ENCODE measurements at places on chromosomes 3 and 15.

DNA sequence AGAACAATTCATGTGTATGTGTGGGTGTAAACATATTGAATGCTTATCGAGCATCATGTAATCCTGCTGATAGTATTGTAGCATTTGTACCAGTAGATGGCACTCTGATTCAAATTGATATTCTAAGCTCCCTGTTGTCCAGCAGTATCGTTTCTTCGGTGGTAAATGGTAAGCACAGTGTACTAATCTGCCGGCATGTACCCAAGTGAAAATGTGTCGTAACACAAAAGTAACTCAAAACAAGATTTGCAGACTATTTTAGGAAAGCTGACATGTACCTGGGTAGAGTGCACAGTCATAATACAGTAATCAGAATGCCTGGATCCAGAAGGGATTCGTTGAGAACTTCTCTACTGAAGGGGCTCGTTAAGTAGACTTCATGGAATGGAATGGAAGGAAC lies 31.7 kb upstream of the MNS1 start:
- DNase-seq: peak; percentile 14

- DNase-seq: no peak
Measured at GRCh38 chr3:122688996-122689395, 8.4 kb downstream of the PARP14 start.

GRCh38 chr3:150079029-150079739 lies 108.5 kb upstream of the PFN2 start:
- DNase-seq: peak; percentile 85

GRCh38 chr3:185586686-185587039 lies 568 bp downstream of the SENP2 start:
- no peak for DNase-seq

GRCh38 chr3:60998858-60999257 lies 252.4 kb downstream of the FHIT start:
- DNase-seq: no peak

DNA sequence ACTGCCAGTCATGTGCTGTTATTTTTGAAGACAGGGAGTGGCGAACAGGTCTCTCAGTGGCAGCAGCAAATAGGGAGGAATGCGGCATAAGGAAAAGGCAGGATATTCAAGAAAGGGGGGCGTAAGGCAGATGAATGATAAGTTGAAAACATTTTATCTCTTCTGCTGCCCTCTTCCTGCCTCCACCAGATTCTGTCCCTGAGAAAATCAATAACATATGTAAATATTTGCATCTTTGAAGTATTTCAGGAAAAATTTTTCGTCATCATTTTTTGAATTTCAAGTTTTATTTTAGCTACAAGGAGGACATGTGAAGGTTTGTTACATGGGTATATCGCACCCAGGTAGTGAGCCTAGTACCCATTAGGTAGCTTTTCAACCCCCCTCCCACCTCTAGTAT lies 616.7 kb downstream of the MCTP2 start:
- no peak for DNase-seq

DNA sequence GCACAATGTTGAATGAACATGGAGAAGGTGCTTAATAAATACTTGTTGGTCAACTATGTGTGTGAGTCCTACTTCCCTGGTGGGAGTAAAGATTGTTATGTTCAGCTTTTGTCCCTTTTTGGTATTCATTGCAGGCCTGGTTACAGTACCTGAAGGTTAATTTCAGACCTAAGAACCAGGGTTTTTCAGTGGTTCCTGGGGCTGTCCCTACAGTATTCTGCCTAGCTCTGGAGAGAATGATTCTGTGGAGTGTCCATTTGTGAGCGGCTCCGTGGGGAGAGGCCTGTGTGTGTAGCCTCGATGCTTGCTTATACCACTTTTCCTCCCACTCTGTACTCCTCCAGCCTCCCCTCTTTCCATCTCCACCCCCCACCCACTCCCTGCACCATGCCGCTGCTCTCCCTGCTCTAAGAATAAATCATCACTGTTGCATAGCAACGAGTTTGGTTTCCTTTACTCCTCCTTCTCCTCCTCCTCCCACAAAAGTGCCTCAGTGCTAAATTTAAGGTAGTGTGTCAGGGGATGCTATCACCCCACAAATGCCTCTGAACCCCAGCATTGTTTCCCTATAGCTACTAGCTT lies 150.6 kb upstream of the ROPN1 start:
- DNase-seq: no peak

GRCh38 chr15:66033143-66033542 lies 163.9 kb downstream of the RAB11A start:
- no peak for DNase-seq

DNA sequence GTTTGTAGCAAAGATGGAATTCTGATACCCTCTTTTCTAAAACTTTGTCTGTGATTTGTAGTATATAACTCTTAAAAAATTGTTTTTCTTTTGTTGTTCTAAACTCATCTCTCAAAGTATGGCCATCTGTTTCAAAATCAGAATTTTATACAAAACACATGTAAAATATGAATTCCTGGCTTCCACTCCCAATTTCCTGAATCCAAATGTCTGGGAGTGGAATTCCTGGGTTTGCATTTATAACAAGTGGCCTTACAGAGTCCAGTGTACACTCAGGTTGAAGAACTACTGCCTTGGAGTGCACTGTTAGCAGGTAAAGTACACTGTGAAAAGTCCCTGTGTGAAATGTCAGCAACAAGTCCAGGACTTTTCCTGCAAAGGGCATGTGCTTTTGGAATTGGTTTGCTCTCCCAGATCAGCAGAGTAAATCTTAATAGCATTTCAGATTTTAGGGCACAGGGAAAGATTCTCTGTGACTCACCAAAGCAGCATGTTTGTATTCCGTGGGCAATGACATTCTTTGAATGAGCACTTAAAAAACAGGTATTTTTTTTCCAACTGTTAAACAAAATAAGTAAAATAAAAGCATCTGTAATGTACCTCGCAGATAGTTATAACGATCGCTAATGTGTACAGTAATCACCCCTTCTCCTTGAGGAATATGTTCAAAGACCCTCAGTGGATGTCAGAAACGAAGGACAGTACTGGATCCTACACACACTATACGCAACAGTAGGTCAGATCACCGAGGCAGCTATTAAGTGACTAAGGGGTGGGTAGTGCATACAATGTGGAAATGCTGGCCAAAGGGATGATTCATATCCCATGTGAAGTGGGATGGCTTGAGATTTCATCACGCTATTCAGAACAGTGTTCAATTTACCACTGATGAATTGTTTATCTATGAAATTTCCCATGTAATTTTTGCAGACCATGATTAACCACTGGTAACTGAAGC lies 2.0 kb upstream of the CLDN16 start:
- peak; percentile 88 for DNase-seq

DNA sequence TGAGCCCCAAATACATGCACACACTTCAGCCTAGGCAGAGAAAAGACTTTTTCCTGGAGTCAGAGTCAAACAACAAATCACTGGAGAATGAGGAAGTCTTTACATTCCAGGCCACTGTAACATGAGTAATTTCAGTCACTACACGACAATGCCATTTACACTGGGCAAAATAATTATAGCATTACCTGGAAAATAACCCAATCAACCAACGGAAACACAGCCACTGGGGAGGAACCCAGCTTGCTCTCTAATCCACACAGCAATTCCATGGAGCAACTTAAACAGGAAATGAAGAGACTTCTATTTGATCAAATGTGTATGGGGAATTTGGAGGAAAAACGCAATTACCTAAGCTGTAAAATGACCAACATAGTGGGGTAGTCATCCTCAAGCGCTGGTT lies 15.2 kb downstream of the FSTL1 start:
- no peak for DNase-seq

DNA sequence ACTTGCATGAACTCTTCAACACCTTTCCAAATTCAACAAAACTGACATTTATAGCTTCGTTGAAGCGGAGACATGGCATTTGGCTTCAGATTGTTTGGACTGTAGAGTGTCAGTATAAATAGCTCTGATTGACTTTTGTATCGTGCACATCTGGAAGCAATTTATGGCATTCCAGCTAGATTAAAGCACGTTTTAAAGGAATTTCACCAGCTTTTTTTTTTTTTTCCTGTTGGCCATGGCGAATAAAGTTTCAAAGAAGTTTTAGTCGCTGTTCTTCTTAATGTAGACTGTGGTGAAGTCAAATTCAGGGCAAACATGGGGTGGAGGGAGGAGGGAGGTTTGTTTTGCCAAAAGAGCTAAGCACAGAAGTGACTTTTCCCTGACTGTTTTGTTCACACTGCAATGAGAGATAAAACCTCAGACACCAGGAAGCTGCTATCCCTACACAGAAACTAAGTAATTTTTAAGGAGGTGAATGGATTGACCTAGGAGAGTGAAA lies 391.0 kb upstream of the RARB start:
- peak; percentile 51 for DNase-seq

DNA sequence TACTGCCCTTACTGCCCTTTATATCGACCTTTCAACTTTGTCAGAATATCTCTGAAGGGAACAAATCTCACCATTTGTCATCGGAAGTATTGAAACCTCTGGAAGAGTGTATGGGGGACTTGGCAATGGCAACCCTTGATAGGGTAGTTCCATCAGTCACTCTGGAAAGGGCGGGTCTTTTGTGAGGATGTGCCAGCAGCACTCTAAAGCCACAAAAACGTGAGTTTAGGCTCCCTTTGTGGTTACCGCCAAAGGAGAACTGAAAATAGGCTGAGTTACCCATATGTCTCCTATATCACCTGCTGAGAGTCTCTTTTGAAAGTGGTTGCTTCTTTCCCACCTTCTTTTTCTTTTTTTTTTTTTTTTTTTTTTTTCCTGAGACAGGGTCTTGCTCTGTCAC lies 296.8 kb upstream of the CHRM5 start:
- no peak for DNase-seq

DNA sequence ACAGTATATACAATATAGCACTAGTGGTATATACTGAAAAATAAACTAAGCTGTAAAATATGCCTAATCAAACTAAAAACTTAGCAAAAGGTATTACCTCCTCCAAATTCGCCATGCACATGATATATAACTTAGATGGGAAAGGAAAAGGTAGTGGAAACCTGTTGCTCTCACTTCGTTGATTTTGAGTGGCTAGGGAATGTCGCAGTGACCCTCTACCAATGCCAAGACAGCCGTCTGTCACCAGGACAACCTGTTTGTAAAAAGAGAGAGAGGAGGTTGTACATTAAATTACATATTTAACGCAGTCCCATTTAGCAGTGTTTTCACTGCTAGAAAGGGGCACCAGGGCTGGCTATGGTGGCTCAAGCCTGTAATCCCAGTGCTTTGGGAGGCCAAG lies 11.3 kb downstream of the INTS14 start:
- DNase-seq: no peak

DNA sequence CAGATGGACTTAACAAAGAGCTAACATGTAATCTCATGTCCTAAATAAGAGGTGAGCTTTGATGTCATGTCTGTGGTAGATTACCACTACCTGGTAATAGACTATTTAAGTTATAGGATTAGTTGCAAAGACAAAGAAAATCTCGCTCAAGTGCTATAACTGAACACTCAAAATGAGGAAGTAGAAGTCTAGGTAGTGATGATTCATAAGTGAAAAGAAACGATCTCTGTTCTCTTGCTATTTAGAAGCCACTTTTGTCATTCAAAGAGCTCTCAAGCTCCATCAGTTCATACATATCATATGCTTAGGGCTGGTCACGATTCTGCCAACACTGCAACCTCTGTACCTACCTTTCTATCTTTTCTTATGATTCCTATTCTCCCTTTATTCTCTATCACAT lies 110.9 kb downstream of the EDEM1 start:
- no peak for DNase-seq

GRCh38 chr15:89578146-89578545 lies 2.9 kb downstream of the TICRR start:
- no peak for DNase-seq

GRCh38 chr3:178369006-178369405 lies 167.2 kb upstream of the KCNMB2 start:
- DNase-seq: no peak

DNA sequence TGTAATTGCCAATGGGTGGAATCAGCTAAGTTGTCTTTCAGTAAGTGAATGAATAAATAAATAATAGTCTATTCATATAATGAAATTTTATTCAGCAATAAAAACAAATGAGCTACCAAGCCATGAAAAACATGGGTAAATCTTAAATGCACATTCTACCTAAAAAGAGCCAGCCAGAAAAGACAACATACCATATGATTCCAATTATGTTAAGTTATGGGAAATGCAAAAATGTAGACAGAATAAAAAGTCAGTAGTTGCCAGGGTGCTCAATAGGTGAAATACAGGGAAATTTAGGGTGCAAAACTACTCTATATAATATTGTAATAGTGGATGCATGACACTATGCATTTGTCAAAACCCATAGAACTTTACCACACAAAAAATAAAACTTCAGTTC lies 277.2 kb upstream of the EPHA6 start:
- no peak for DNase-seq

- no peak for DNase-seq
Measured at GRCh38 chr15:101322854-101323477, 27.9 kb upstream of the SNRPA1 start.

GRCh38 chr15:78047761-78048627 lies 29.5 kb downstream of the TBC1D2B start:
- no peak for DNase-seq

GRCh38 chr3:48656061-48656840 lies 6.4 kb downstream of the CELSR3 start:
- no peak for DNase-seq

GRCh38 chr3:111339017-111339416 lies 203.0 kb upstream of the CD96 start:
- no peak for DNase-seq

GRCh38 chr3:177341736-177342419 lies 144.6 kb upstream of the TBL1XR1 start:
- no peak for DNase-seq

- DNase-seq: no peak
Measured at GRCh38 chr15:100760357-100760903, 119.2 kb upstream of the ALDH1A3 start.

DNA sequence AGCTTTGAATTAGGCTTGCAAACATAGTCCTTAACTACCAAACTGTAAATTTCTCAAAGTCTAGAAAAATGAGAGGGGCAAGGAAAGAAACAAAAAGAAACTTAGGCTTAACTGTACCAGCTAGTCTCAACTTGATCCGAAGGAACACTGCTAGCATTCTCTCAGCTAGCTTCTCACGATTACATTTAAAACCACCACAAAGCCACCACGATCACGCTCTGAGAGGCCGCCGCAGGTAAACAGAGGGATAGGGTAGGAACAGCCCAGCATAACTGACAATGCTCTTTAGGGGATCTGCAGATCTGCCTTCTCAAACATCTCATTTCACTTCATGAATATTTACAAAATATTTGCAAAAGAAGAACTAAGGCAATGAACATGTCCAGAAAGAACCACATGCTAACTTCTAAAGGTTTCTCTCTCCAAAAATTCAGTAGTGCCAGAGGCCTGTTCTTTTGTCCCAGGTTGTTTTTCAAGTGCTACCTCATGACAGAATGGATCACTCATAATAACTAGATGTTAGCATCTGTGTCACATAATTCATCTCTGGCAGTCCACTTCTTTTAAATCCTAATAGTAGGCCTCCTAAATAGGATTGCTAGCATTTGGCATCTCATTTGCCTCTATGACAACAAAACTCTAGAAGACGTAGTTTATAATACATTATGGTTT lies 18.9 kb downstream of the VGLL4 start:
- DNase-seq: no peak

- no peak for DNase-seq
Measured at GRCh38 chr15:50698101-50698500, 11.5 kb upstream of the TRPM7 start.

Measured in AG04449 (cell line).